T-helper 17 cell (primary cell): ENCODE measurements at places on chromosomes 13 and 19. TPM values are rescaled to one million over a fixed set of nuclear protein-coding genes. Genes with fewer than 3 reads are reported as not detected.

- no peak for DNase-seq
Observed at GRCh38 chr13:74299721-74300120, 165.5 kb upstream of the KLF12 start.

DNA sequence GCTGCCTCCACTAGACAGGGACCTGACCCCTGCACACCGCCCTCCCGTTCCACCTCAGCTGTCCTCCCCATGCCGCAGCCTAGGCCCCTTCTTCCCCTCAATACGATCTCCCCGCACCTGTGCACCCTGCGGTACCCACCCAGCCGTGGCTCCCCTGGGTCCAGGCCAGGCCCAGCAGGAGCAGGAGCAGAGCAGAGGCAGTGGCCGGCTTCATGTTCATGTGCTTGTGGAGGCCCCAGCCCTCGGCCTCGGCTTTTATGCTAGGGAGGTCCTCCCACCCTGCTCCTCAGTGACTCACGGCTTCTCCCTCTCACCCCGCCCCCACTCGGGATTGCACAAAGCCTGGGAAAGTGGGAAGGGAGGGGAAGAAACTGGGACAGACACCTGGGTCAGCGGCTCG, 11.4 kb upstream of the KRTDAP start:
- no peak for DNase-seq

- DNase-seq, result no peak
Observed at GRCh38 chr13:24982333-24982999, 113.5 kb upstream of the PABPC3 start.

GRCh38 chr19:49855277-49855675, 4.3 kb downstream of the PTOV1 start:
- DNase-seq, result no peak

DNA sequence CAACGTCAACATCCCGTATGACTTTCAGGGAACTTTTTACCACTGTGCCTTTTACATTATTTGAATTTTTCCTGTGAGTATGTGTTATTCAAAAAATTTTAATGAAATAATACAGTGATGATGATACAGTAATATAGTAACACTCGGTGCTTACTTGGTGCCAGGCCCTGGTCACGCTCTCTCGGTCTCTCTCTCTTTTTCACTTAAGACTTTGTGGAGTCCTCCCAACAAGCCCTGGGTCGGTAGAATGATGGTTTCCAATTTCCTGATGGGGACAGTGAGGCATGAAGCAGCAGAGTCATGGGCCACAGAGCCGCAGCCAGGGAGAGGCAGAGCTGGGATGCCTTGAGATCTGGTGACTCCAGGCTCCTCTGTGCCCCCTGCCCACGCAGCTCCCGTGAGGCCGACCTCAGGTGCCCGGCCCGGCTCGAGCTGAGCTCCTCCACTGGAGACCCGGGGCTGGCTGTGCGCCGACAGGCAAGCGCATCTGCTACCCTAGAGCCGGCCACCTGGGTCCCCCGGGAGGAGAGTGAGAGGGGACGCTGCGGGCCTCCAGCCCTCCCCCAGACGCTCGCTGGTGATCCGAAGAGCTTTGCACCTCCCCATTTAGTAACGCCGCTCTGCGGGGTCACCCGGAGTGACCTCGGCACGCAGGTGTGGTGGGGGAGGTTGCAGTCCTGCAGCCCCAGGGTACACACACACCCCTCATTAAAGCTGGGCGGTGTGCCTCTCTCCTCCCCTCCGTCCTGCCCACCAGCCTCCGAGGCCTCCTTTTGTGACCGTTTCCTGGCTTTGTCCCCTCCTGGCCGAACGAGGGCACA, 4.4 kb upstream of the SBK3 start:
- no peak for DNase-seq

Gene UBL5
- total RNA-seq, result 202 TPM

DNA sequence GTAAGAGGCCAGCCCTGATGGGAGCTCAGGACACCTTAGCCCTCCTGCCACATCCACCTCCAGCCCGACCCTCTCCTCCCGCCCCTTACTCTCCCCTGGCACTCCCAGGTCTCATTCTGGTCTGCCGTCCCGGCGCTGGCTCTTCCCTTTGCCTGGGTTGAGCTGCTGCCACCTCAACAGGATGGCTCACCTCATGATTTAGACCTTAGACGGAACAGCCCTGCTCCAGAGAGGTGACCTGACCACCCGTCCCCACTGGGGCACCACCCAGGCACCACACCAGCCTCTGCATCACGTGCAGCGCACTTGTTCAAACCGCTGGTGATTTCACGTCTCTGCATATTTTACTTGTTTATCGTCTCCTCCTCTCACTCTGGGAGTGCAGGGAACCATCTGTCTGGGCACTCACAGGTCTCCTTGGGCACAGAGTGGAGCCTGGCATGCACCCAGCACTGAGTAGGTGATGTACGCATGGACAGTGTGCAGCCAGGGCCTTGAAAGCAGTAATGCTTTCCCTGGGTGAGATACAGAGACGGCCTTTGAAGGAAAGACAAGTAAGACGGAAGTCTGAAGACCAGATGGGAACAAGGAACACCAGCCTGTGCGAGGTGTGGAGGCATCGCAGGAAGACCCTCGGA, 183.1 kb downstream of the KATNAL1 start:
- no peak for DNase-seq

GRCh38 chr13:71209217-71209616, 657.8 kb downstream of the DACH1 start:
- no peak for DNase-seq

Gene LHB
- total RNA-seq, result not detected

- DNase-seq, result no peak
Observed at GRCh38 chr13:95221971-95222732, 79.1 kb downstream of the ABCC4 start.

DNA sequence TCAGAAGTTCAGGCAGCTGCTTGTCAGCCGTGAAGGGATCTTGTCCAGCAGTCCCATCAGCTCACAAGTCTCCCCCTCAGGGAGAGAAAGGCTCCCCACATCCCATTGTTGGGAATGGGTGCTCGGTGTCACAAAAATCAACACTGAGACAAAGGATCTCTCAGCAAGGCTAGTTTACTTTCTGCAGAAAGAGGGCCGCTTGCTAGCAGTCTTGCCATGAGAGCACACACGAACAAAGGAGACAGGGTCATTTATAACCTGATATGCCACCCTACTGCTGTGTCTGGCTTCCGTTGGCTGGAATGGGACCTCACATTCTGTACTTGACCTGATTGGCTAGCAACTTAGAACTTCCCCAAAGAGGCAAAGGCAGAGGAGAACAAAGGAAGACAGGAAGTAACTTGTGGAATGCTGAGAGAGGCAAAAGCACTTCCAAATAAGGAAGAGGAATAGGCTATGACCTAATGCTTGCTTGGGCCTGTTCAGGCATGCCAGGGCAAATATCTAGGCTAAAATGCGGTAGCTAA, 8.7 kb upstream of the IGFL3 start:
- no peak for DNase-seq

DNA sequence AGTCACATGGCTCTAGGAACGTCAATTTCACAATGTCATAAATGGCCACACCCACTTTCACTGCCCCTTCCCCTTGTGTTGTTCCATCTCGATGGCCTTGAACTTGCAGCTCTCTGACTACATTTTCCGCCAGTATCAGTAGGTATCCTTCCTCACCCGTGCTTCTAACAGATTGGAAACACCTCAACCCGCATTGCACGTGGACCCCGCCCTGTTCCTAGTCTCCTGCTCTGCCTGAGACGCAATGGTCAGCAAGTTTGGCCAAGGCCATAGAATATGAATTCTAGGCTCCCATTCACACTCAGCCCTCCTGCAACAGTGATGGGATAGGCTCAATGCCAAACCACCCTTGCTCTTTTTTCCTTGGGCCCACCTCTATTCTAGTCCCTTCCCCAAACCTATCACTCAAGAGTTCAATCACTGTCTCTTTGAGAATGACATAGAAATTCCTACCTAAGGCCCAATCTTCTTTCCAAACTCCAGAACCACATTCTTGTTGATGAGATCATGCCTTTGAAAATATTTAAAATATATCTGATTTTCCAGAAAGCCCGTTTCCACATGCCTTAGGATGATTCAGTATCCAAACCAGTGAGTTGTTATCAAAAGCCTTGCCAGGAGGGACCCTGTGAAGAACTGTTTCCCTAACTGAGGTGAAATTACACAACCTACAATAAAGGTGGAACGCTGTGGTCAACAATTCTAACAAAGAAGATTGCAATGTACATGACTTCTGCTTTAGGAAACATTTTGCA, 334.6 kb downstream of the MYO16 start:
- DNase-seq, result no peak

DNA sequence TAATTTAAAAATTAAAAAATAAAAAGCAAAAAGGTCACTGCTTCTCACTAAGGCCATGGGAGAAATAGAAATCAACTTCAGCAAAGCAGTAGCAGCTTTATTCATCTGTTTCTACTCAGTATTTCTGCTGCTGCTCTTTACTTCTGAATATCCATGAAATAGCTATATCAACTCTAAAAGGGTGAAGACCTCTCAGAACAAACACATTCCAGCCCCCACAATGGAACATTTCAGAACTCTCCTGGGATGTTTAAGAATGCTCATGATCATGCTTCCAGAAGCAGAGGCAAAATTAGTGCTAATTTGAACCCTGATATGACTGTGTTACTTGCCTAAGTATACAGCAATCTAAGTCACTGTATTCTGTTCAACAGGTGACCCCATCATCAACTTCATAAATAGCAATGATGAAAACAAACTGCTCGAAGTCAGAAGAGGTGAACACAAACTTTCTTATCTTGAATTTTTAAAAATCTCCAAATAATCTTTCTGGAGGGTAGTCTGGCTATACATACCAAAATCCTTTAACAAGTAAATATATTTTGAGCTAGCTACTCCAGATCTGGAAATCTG, 29.6 kb upstream of the DOCK9 start:
- DNase-seq, result no peak

Gene LILRB1
- 0.42 TPM for total RNA-seq

Gene BEST2
- total RNA-seq, result not detected

DNA sequence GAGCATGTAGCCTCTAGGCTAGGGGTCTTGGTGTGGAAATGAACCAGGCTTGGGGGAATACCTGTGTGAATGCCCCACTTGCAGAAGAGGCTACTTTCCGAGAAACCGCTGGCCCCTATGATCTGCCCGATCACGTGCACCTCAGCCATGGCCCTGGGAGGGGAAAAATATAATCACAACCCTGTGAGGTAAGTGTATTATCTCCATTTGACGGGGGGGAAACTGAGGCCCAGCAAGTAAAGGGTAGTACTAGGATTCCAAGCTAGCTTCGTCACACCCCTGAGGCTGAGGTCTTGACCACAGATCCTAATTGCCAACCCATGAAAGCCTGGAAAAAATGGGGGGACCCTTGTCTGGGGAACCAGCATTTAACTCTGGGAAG, 587 bp downstream of the B9D2 start:
- no peak for DNase-seq
